Activated naive CD8-positive, alpha-beta T cell treated with anti-CD3 and anti-CD28 coated beads for 36 hours (primary cell): ENCODE measurements at places on chromosomes 13 and 19. TPM values are rescaled to one million over a fixed set of nuclear protein-coding genes. Genes with fewer than 3 reads are reported as not detected.

- no peak for DNase-seq
- H3K27me3 ChIP-seq = peaks cover 3% of the 10 kb centered on the region
- peak overlapping the region; percentile 81 for H3K27ac ChIP-seq
- H3K4me3 ChIP-seq = peak overlapping the region; percentile 89
- peaks cover 34% of the 10 kb centered on the region for H3K36me3 ChIP-seq
Observed at GRCh38 chr19:32580353-32580900, 563 bp upstream of the PDCD5 start.

ZNF667 gene
- total RNA-seq = 7.7 TPM

- H3K4me3 ChIP-seq = no peak overlapping the region
- H3K4me1 ChIP-seq = peaks cover 8% of the 10 kb centered on the region
- H3K27ac ChIP-seq = no peak overlapping the region
- no peaks in the 10 kb centered on the region for H3K27me3 ChIP-seq
- H3K36me3 ChIP-seq = peaks cover 31% of the 10 kb centered on the region
Observed at GRCh38 chr13:41762796-41763195, 198.1 kb downstream of the VWA8 start.

ZNF439 gene
- total RNA-seq = 6.4 TPM

- H3K27ac ChIP-seq = no peak overlapping the region
- H3K36me3 ChIP-seq = peaks cover 14% of the 10 kb centered on the region
- peaks cover 12% of the 10 kb centered on the region for H3K4me1 ChIP-seq
- no peak for DNase-seq
- no peak overlapping the region for H3K4me3 ChIP-seq
Observed at GRCh38 chr13:95256091-95256490, 45.2 kb downstream of the ABCC4 start.

- no peaks in the 10 kb centered on the region for H3K36me3 ChIP-seq
- DNase-seq = no peak
- H3K27ac ChIP-seq = no peak overlapping the region
- H3K4me3 ChIP-seq = no peak overlapping the region
- H3K4me1 ChIP-seq = peaks cover 30% of the 10 kb centered on the region
Observed at GRCh38 chr13:46388308-46388707, 1.3 kb upstream of the RUBCNL start.

DNA sequence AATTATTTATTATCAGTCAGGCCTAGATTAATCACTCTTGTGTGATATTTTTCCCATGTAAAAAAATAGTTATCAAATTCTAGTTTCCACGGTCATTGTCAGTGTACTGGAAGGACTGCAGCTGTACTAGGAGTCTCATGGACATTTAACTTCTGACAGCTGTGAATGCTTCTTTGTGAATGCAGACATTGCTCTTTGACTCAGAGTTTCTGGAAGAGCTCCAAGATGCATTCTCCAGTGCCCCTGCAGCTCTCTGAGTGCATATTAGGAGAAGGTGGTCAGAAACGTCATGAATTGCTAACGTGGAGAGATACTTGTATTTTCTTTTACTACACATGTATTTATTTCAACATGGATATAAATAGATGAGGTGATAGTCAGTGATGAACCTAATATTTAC, 9.7 kb upstream of the SLITRK5 start:
- no peaks in the 10 kb centered on the region for H3K36me3 ChIP-seq
- H3K4me1 ChIP-seq = no peaks in the 10 kb centered on the region
- H3K4me3 ChIP-seq = no peak overlapping the region
- DNase-seq = no peak

GRCh38 chr19:28889941-28890670, 322.8 kb downstream of the UQCRFS1 start:
- H3K27ac ChIP-seq = no peak overlapping the region
- no peaks in the 10 kb centered on the region for H3K36me3 ChIP-seq
- no peak for DNase-seq

DNA sequence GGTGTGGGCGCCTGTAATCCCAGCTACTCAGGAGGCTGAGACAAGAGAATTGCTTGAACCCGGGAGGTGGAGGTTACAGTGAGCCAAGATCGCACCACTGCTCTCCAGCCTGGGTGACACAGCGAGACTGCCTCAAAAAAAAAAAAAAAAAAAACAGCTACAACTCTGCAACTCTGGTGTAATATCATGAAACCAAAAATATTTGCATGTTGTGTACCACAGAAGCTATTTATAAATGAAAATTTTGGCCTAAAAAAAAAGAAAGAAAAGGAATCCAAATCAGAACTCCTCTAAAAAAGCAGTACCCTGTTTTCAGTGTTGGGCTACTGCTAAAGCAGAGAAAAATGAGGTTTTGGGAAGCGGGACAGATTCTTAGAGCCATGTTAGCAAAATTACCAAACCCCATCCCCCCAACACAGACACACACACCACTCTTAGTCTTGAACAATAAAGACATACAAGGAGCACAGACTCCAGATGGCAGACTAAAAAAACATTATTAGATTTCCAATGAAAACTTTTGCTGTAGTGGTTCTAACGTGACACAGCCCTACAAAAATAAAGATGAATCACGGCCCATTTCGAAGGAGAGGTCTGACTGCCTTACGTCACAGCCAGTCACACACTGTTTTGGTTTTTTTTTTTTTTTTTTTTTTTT, 51.5 kb downstream of the INSR start:
- H3K4me3 ChIP-seq = no peak overlapping the region
- H3K4me1 ChIP-seq = no peaks in the 10 kb centered on the region
- no peak overlapping the region for H3K27ac ChIP-seq
- no peaks in the 10 kb centered on the region for H3K27me3 ChIP-seq

ATP4B gene
- not detected for total RNA-seq

ERICH6B gene
- total RNA-seq = not detected

- DNase-seq = peak; percentile 80
- peaks cover 26% of the 10 kb centered on the region for H3K4me1 ChIP-seq
- H3K36me3 ChIP-seq = peaks cover 14% of the 10 kb centered on the region
- peak within 1 kb of the TSS; percentile 94 for H3K4me3 ChIP-seq
- peak within 1 kb of the TSS; percentile 88 for H3K27ac ChIP-seq
Observed at GRCh38 chr19:14031719-14032480, at the start of gene IL27RA. IL27RA (plus strand) TSS chr19:14031762; CDS start chr19:14031873, 111 bp downstream.

SHKBP1 gene
- 71.1 TPM for total RNA-seq

- H3K27me3 ChIP-seq = no peaks in the 10 kb centered on the region
- no peak for DNase-seq
- H3K36me3 ChIP-seq = no peaks in the 10 kb centered on the region
- H3K27ac ChIP-seq = no peak overlapping the region
Observed at GRCh38 chr19:19740755-19741154, 7.8 kb upstream of the ZNF14 start.

SIGLEC5 gene
- total RNA-seq = not detected

CEACAM8 gene
- total RNA-seq = not detected
